ENCODE measurements at places on chromosomes 6 and 20. TPM values are rescaled to one million over a fixed set of nuclear protein-coding genes. Genes with fewer than 3 reads are reported as not detected.

GJA10 gene
- not detected for total RNA-seq

MDN1 gene
- 49.2 TPM for total RNA-seq

- no peak for DNase-seq
- no peaks in the 10 kb centered on the region for H3K4me1 ChIP-seq
- no peak overlapping the region for H3K4me3 ChIP-seq
- H3K27ac ChIP-seq = no peak overlapping the region
- H3K36me3 ChIP-seq = no peaks in the 10 kb centered on the region
Observed at GRCh38 chr6:147447835-147448611, 60.5 kb upstream of the SAMD5 start.

GRCh38 chr6:30769088-30769852 lies 24.9 kb upstream of the IER3 start:
- H3K27ac ChIP-seq = no peak overlapping the region
- no peaks in the 10 kb centered on the region for H3K27me3 ChIP-seq

DNA sequence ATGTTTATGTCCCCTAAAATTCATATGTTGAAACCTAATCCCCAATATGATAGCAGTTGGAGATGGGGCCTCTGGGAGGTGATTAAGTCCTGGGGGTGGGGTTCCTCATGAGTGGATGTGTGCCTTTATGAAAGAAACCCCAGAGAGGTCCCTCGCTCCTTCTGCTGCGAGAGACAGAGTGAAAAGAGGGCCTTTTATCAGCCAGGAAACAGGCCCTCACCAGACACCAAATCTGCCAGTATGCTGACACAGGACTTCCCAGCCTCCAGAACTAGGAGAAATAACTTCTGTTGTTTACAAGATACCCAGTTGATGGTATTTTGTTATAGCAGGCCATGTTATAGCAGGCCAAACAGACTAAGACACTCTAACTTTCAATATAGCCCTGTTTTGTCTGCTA lies 100.9 kb upstream of the NFATC2 start:
- no peak overlapping the region for H3K4me3 ChIP-seq
- H3K27me3 ChIP-seq = peaks cover 4% of the 10 kb centered on the region
- H3K4me1 ChIP-seq = no peaks in the 10 kb centered on the region
- H3K27ac ChIP-seq = no peak overlapping the region
- H3K36me3 ChIP-seq = no peaks in the 10 kb centered on the region
- no peak for DNase-seq

GRCh38 chr6:44735630-44735963 lies 348.1 kb downstream of the CDC5L start:
- no peaks in the 10 kb centered on the region for H3K36me3 ChIP-seq
- no peaks in the 10 kb centered on the region for H3K27me3 ChIP-seq
- H3K4me1 ChIP-seq = no peaks in the 10 kb centered on the region

CRISP2 gene
- total RNA-seq = not detected

GRCh38 chr6:20061952-20062351 lies 150.3 kb downstream of the MBOAT1 start:
- no peak overlapping the region for H3K27ac ChIP-seq
- peak; percentile 0 for DNase-seq
- H3K4me1 ChIP-seq = peaks cover 6% of the 10 kb centered on the region

DNA sequence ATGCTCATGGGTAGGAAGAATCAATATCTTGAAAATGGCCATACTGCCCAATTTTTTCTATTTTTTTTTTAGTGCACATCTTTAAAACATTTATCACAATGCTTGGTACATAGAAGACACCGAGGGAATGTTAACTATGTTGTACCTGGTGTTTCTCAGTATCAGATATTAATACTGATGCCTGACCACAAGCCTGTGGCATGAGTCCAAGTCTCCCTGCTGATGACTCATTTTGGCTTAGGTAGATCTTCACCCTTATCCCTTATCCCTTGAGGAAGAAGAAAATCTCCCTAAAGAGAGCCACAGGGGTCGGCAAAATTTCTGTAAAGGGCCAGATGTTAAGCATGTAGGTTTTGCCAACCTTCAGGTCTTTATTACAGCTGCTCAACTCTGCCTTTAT lies 14.5 kb downstream of the CD109 start:
- no peaks in the 10 kb centered on the region for H3K4me1 ChIP-seq
- no peaks in the 10 kb centered on the region for H3K36me3 ChIP-seq
- DNase-seq = no peak
- H3K27ac ChIP-seq = no peak overlapping the region
- H3K4me3 ChIP-seq = no peak overlapping the region
- no peaks in the 10 kb centered on the region for H3K27me3 ChIP-seq

DNA sequence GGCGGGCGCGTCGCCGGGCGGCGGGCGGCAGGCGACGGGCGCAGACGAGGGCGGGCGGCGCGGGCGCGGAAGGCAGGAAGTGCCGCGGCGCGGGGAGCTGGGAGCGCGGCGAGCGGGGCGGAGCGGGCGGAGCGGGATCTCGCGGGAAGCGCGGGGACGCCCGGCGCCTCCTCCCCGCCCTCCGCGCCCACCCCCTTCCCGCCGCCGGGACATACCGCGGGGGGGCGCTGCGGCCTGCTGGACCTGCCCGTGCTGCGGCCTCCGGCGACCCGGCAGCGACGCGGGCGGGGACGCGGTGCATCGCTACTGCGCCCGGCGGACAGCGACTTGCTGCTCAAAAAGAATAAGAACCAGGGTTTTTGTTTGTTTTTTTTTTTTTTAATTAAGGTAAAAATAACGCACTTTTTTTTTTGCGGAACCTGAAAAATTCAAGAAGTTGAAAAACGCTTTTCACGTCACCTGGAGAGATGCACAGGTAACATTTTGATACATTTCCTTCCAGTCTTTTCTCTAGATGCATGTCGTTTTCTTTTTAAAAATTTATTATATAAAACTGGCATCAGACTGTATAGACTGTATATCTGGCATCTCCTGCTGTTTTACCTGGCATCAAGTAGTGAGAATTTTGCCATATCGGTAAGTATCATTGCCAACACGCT lies at the start of gene CENPB:
Gene CENPB (minus strand): TSS at position 76 of the 659 bp plus-strand sequence. CDS start 257 bp downstream, outside the sequence.
- H3K4me3 ChIP-seq = peak within 1 kb of the TSS; percentile 87
- peak; percentile 84 for DNase-seq
- peaks cover 23% of the 10 kb centered on the region for H3K4me1 ChIP-seq

GRCh38 chr20:44115762-44116644 lies 71.0 kb downstream of the JPH2 start:
- no peak overlapping the region for H3K27ac ChIP-seq
- no peak for DNase-seq
- peaks cover 4% of the 10 kb centered on the region for H3K4me1 ChIP-seq
- no peak overlapping the region for H3K4me3 ChIP-seq

- H3K36me3 ChIP-seq = peaks cover 92% of the 10 kb centered on the region
- peaks cover 85% of the 10 kb centered on the region for H3K4me1 ChIP-seq
- no peak for DNase-seq
- H3K4me3 ChIP-seq = peak overlapping the region; percentile 99
Observed at GRCh38 chr6:137875058-137875520, 8.0 kb downstream of the TNFAIP3 start.

- H3K27me3 ChIP-seq = peaks cover 14% of the 10 kb centered on the region
- H3K4me3 ChIP-seq = no peak overlapping the region
- DNase-seq = no peak
- no peak overlapping the region for H3K27ac ChIP-seq
- H3K36me3 ChIP-seq = no peaks in the 10 kb centered on the region
- no peaks in the 10 kb centered on the region for H3K4me1 ChIP-seq
Observed at GRCh38 chr6:134724771-134725340, 225.0 kb downstream of the ALDH8A1 start.

- H3K4me1 ChIP-seq = peaks cover 59% of the 10 kb centered on the region
- H3K27me3 ChIP-seq = no peaks in the 10 kb centered on the region
- DNase-seq = no peak
- H3K27ac ChIP-seq = peak overlapping the region; percentile 92
- peak overlapping the region; percentile 91 for H3K4me3 ChIP-seq
Observed at GRCh38 chr20:50113420-50114224, 672 bp upstream of the UBE2V1 start.

DNA sequence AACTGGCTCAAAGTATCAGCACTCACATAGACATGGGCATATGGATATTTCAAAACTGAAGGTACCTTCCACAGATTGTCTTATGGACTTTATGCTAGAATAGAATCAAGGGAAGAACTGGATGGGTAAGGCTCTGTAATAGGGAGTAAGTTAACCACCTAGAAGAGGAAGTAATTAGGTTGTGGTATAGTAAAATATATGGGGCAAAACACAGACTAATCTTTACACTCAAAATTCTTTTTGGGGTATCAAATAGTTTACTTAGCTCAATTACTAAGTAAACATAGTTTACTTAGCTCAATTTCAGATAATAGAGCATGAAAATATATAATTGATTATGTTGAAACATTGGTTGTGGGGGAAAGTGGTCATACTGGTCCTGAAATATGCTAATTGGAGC lies 94.2 kb upstream of the ATXN1 start:
- H3K27ac ChIP-seq = no peak overlapping the region
- no peaks in the 10 kb centered on the region for H3K27me3 ChIP-seq
- H3K36me3 ChIP-seq = no peaks in the 10 kb centered on the region

UNC5CL gene
- 4.4 TPM for total RNA-seq

DNA sequence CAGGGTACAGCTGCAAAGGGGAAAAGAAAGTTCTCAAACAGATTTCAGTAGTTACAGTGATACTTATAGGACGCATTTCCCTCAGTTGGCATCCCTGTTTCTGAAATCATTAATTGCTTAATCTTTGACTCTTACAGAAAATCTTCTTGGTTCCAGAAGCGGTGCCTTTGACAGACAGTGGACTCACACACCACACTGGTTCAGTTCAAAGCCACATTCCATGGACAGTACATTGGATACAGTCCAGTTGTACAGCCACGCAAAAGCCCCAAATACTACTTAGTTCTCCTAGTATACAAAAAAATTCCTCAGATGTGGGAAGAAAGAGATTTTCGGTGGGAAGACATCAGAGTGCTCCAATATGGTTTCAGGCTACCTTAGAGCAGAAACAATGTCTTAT lies 460.4 kb downstream of the PRKN start:
- no peaks in the 10 kb centered on the region for H3K36me3 ChIP-seq
- no peak overlapping the region for H3K4me3 ChIP-seq
- no peaks in the 10 kb centered on the region for H3K27me3 ChIP-seq

BFSP1 gene
- total RNA-seq = 0.39 TPM

- H3K4me3 ChIP-seq = peak overlapping the region; percentile 57
- no peaks in the 10 kb centered on the region for H3K27me3 ChIP-seq
- H3K36me3 ChIP-seq = no peaks in the 10 kb centered on the region
- peaks cover 34% of the 10 kb centered on the region for H3K4me1 ChIP-seq
Observed at GRCh38 chr6:3849681-3850450, 693 bp downstream of the FAM50B start.

ULBP1 gene
- 0.64 TPM for total RNA-seq

DNA sequence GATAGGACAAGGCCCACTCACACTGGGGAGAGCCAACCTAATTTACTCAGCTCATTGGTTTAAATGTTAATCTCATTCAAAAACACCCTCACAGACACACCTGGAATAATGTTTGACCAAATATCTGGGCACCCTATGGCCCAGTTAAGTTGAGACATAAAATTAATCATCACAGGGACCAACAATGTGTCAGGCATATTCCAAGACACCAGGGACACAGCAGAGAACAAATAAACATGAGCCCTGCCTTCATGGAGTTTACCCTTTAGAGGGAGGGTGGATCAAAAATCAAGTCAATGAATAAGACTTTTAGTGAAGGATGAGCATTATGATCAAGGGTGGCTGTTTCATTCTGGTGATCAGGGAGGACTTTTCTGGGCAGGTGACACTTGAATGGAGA lies 98.7 kb upstream of the CHD6 start:
- H3K27ac ChIP-seq = no peak overlapping the region
- H3K27me3 ChIP-seq = peaks cover 4% of the 10 kb centered on the region
- no peaks in the 10 kb centered on the region for H3K4me1 ChIP-seq
- no peak overlapping the region for H3K4me3 ChIP-seq

DNA sequence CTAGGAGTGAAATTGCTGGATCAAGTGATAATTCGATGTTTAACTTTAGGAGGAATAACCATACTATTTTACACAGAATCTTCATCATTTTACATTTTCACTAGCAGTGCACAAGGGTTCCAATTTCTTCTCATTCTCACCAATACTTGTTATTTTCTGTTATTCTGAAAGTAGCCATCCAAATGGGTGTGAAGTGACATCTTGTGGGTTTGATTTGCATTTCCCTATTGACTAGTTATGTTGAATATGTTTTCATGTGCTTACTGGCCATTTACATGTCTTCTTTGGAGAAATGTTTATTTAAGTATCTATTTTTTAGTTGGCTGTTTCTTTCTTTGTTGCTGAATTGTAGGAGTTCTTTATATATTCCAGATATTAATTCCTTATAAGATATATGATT lies 164.3 kb downstream of the CD109 start:
- no peaks in the 10 kb centered on the region for H3K27me3 ChIP-seq
- no peak overlapping the region for H3K4me3 ChIP-seq
- no peak overlapping the region for H3K27ac ChIP-seq
- DNase-seq = no peak
- no peaks in the 10 kb centered on the region for H3K36me3 ChIP-seq

CRNKL1 gene
- total RNA-seq = 16.7 TPM

DNA sequence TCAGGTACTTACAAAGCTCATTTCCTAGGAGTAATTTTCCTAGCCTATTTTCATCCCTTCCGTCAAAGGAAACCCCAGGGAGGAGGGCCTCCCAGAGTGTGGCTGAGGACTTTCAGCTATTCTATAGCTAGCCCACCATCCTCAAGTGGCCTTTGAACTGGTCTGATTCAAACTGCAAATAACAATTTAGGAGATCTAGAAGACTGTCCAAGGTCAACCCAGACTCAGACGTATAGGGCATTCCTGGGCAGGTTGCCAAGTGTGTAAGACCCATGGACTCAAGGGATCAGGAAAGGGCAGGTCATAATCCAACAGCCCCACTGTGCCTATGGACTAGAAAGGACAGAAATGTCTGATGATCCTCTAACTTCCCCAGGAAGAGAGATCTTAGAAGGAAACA lies 2.1 kb upstream of the RRAGD start:
- no peaks in the 10 kb centered on the region for H3K36me3 ChIP-seq
- H3K27me3 ChIP-seq = peaks cover 32% of the 10 kb centered on the region
- no peak overlapping the region for H3K27ac ChIP-seq
- H3K4me3 ChIP-seq = no peak overlapping the region
- H3K4me1 ChIP-seq = peaks cover 22% of the 10 kb centered on the region

MAVS gene
- total RNA-seq = 26.1 TPM

GRCh38 chr20:49808753-49809152 lies 3.9 kb upstream of the SLC9A8 start:
- no peak overlapping the region for H3K4me3 ChIP-seq
- H3K36me3 ChIP-seq = no peaks in the 10 kb centered on the region
- no peak overlapping the region for H3K27ac ChIP-seq
- DNase-seq = no peak
- H3K4me1 ChIP-seq = peaks cover 23% of the 10 kb centered on the region

ZNF311 gene
- not detected for total RNA-seq

- H3K4me1 ChIP-seq = peaks cover 48% of the 10 kb centered on the region
- no peak for DNase-seq
- H3K4me3 ChIP-seq = peak overlapping the region; percentile 21
- no peaks in the 10 kb centered on the region for H3K27me3 ChIP-seq
Observed at GRCh38 chr20:49179368-49180277, 8.5 kb downstream of the STAU1 start.

All from CD4-positive, CD25-positive, alpha-beta regulatory T cell (primary cell).